ENCODE measurements at places on chromosomes 5 and 9.

DNA sequence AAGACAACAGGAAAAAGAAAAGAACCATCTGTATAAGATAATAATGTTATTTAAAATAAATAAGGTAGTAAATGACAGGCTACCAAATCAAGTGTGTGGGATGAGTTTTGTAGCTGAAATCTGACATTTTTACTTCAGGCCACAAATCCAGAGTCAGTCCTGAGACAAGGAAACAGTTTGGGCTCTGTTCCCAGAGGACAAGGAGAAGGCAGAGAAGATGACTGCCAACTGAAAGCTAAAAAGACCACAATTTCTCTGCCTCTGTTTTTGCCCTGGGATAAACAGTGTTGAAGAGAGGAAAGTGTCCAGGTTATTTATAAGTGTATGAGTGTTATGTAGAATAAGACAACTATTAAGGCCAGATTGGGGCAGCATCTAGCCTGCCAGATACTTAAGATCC, 180.5 kb downstream of the NFIB start:
- no peak for DNase-seq

- DNase-seq: no peak
Observed at GRCh38 chr5:138903130-138903775, 28.1 kb upstream of the LRRTM2 start.

DNA sequence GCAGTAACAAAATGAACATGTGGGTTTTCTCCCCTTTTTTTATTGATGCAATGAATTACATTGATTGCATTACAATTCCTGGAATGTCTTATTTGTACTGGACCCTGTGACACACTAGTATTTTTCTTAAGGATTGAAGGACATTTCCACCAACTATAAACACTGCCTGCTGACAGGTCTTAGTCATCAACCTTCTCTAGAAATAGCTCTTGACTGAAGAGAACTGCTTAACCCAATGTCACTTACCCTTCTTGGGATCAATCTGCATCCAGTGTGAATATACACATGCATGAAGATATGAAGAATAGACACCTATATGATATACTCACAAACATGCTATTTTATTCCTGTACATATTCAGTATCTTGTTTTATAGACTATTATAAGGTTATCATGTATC, 130.6 kb downstream of the FBXO38 start:
- DNase-seq: no peak

DNA sequence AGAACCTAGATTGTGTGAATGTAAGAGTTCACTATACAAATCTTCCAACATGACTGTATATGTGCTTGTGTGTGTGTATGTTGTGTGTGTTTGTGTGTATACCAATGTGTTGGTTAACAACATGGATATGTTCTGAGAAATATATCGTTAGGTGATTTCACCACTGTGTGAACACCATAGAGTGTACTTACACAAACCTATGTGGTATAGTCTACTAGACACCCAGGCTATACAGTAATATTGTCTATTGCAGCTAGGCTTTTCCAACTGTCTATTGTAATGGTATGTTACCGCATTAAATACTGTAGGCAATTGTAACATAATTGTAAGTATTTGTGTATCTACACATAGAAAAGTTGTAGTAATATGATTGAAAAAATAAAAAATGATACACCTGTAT, 959.2 kb upstream of the SEMA6A start:
- DNase-seq: no peak

DNA sequence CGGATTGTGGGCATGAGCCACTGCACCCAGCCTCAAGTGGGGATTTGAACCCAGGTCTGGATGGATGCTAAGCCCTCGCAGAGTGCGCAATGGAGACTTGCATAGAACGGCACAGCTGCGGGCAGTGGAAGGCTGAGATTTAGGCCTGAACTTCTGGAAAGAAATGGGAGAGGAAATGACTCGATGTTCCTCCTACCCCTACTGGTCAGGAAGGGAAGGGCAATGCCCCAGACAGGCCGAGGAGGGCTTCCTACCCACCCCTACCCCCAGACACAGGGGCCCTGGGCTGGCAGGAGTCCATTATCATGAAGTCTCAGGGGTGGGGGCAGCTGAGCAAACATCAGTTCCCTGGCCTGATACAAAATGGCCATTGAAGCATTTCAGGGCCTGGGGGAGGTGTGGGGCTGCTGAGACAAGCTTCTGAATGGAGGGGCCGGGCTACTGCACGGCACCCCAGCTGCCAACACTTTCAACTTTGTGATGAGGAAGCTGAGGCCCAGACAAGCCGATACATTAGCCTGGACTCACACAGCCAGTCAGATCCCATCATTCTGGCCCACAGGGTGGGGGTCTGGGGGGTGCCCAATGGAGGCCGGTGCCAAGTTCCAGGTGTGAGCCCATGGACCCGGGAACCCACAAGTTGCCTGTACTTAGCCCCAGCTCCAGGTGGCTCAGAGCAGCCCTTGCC, 13.5 kb upstream of the WDR38 start:
- DNase-seq: peak; percentile 35

- DNase-seq: no peak
Observed at GRCh38 chr5:173831196-173831914, 56.8 kb upstream of the CPEB4 start.

GRCh38 chr5:56468277-56468676, 235.1 kb upstream of the ANKRD55 start:
- DNase-seq: no peak
